Left ventricle myocardium superior (tissue), 1 donor: ENCODE measurements at places on chromosomes 1 and 21. TPM values are rescaled to one million over a fixed set of nuclear protein-coding genes. Genes with fewer than 3 reads are reported as not detected.

RGS13 gene
- not detected for total RNA-seq

MANEAL gene
- total RNA-seq = 1.8 TPM

TP73 gene
- total RNA-seq = 0.05 TPM

SV2A gene
- total RNA-seq = 0.22 TPM
